ENCODE measurements at places on chromosomes 7 and 10.

DNA sequence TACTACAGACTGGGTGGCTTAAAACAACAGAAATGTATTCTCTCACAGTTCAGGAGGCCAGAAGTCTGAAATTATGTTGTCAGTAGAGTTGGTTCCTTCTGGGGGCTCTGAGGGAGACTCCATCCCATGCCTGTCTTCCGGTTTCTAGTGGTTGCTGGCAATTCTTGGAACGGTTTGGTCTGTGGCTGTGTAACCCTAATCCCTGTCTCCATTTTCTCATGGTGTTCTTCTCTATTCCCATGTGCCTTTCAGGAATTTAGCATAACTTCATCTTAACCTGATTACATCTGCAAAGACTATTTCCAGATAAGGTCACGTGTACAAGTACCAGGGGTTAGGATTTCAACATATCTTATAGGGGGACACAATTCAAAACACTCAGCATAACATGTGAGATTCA, 73.2 kb downstream of the FAM241B start:
- no peak for DNase-seq

- DNase-seq: no peak
Observed at GRCh38 chr10:6881987-6882386, 301.9 kb upstream of the PRKCQ start.

- no peak for DNase-seq
Observed at GRCh38 chr7:137020351-137020750, 151.9 kb downstream of the CHRM2 start.

- DNase-seq: no peak
Observed at GRCh38 chr7:103988468-103989199, 824 bp downstream of the RELN start.

GRCh38 chr10:1802413-1802812, 65.1 kb upstream of the ADARB2 start:
- no peak for DNase-seq

DNA sequence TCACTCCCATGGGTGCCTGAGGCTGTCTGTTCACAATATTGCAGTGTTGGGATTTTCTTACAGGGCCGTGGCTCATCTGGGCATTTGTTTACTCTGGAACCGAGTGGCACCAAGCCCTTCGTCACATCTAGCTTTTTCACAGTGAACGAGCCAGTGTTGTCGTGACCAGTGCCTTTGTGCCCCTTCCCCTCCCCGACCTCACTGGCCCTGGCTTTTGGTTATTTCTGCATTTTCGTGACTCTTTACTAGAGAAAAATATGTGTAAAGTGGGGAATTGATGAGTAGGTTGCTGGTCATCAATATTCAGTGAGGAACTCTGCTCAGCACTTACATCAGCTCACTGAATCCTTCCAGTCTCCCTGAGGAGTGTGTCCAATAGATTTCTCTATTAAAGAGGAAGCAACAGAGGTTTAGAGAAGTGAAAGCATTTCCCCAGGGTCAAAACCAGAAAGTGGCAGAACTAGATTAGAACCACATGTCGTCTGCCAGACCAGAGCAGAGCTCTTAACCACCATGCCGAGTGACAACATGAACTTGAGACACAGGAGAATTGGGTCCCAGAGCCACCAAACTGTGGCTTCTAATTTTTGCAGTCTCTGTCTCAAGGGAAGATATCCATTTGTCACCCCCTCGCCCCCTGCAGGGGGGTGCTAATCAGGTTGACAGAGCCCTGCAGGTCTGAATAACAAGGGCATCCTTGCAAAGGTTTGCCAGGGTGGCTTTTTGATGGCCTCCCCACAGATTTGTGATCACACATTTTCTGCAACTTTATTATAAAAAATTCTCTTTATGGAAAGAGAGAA, 125.3 kb downstream of the CHN2 start:
- DNase-seq: no peak

DNA sequence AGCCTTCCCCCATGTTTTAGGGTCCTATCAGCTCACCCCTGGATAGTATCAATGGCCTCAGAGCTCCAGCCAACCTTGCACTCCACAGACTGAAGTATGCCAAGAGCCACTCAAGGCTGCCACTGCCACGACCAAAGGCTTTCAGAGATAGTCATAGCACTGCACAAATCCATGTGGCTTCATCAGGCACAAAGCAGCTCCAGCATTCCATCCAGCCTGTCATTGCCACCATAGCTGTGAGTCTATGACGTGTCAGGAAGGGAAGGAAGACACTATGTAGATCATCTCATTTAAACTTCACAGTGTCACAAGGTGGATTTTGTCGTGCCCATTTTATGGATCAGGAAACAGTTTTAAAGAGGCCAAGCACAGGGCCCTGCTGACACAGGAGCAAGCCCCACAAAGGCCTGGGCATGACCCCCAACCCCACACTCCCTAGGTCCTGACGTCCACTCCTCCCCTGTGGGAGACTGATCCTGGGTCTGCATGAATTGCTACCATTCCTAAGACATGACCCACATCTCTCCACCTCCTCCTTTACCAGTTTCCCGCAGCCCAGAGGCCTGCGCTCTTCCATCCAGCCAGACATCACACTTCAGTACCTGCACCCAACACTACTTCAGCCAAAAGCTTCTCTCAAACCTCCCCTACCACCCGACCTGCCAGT, 119.4 kb downstream of the DIP2C start:
- no peak for DNase-seq

DNA sequence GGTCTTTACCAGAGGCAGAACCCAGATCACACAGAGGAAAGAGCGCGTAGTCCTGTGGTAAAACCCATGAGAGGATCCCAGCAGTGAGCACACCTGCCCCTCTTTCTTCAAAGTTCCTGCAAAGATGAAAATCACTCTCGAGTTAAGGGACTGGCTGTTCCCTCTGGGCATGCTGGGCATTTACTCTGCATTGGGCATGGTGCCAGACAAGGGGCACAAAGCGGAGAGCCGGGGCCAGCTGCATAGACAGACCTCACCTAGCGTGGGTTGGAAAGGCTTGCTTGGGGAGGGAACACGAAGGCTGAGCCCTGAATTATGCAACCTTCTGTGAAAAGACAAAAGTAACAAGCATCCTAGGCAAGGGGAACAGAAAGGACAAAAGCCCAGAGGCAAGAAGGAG, 120.0 kb upstream of the TCERG1L start:
- no peak for DNase-seq

GRCh38 chr10:130959752-130960195, 351.7 kb downstream of the TCERG1L start:
- no peak for DNase-seq

DNA sequence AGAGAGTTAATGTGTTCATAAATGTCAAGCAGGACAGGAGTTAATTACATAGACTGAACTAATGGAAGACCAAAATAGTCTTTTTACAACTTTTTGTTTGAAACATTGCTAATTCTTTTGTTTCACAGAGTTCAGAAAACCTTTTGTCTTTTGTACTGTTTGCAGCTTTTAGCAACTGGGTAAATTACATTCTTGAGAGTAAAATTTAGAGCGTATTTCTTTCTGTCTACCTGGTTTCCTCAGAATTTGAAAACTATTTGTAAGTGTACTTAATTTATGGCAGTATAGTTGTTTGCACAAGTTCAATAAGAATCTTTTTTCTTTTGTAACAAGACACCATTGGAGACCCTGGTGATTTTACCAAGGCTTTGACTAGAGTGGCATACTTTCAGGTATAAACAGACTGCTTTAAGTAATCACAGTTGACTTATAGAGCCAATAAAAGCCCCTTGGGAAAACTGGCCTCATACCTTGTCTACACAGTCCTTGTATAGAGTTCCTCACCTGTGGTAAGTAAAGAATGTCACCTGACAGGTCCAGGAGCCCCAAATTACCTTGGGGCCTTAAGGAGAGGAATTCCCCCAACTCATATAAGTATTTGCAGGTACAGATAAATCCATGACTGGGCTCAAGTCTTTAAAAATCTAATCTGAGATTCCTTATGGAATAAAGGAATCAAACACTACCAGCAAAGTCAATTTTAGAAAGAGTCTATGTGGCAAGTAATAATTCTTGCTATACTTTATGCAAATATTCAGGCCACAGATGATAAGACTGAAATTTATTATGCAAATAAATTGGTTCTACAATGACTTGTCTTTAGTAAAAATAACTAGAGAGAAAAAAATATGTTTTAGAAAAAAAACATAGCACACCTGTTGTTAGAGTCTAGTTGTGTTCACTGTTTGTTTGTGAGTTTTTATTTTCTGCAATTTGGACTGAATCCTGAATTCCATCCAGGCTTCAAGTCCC, 23.6 kb upstream of the CREB3L2 start:
- no peak for DNase-seq

GRCh38 chr7:157238087-157238486, 98.7 kb upstream of the DNAJB6 start:
- no peak for DNase-seq

- no peak for DNase-seq
Observed at GRCh38 chr7:18420108-18420507, 75.4 kb upstream of the HDAC9 start.

GRCh38 chr10:103806395-103807187, 48.8 kb downstream of the SH3PXD2A start:
- DNase-seq: no peak

- no peak for DNase-seq
Observed at GRCh38 chr10:131700032-131700431, 200.8 kb upstream of the PPP2R2D start.

DNA sequence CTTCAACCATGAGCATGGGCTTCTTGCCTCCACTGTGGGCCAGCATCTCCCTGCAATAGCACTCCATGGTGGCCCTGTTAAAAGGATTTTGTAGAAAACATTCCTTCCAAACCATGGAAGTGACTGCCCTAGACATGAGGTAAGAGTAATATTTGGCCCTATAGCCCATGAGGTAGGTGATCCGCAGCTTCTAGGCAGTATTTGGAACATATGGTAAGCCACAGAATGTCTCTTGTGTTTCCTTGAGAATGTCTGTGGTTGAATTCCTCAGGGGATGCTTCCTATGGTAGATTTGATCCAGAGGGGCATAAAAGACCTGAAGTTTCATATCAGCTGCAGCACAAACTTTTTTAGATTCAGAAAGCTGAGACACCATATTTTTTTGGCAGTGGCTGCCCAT, 54.9 kb downstream of the TMEM168 start:
- no peak for DNase-seq

DNA sequence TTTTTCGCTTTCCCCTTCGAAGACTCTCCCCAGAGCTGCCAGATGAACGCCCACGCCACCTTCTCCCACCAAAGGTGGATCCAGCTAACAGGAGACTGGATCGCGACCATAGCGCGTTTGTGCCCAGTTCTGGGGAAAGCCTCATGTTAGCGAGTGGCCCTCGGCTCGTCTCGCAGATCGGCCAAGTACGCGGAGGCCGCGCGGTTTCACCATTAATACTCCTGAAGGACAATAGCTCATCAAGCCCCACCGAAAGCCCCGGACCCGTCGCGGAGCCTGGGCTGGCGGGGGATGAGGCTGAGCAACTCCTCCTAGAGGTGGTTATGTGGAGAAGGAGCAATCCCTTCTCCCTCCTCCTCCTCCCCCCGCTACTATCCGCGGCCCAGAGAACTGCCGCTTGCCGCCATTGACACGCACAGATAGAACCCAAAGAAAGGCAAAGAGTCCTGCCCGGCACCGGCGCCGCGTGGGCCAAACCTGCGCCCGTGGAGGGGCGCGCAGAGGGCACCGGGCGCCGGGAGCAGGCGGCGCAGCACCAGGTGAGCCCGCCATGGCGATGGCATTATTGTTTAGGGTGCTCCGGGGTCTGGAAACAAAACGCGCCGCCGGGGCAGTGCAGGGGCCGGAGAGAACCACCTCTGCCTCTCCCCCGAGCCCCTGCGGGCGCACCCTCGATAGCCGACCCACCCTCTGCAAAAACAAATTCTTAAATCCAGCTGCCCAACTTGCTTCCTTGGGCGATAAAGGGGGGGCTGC, at the start of gene MACROH2A2:
Gene MACROH2A2 (plus strand): TSS at position 385 of the 756 bp plus-strand sequence. CDS start 22,813 bp downstream, outside the sequence.
- DNase-seq: peak; percentile 43

DNA sequence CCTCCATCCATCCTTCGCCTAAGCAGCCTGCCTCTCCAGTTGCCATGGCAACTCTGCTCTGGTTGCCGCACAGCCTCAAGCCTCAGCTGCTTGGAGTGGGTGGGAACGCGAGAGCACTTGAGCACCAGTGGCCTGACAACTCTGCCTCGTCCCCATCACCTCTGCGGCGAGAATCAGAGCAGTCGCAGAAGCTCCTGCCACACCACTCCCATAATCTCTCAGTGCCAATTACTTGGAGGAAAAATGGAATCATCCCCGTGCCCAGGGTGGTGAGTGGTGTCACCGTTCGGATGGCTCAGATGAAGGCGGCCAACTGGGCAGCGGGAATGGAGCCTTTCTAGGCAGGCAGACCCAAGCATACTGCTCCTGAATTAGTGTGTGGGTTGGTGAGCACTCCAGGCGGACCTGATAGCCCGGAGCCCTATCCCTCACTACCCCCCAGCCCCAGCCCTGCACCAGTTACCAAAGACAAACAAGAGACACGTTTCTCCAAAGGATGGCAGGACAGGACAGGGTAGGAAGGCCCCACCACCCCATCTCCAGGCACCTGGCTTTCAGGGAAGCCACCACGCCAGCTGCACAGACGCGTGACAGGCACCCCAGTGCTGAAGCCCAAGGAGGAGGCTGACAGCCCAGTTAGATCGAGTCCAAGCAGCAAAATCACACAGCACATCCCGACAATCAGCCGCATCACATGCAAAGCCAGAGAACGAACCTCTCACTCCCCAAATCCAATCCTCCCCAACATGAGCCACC, 335.4 kb downstream of the PTPRN2 start:
- no peak for DNase-seq

Measured in fibroblast of the conjunctiva (primary cell).